ENCODE measurements at places on chromosomes 3 and 15.
A peak's percentile ranks its signal among the peaks of the same experiment; 100 is the strongest.

DNA sequence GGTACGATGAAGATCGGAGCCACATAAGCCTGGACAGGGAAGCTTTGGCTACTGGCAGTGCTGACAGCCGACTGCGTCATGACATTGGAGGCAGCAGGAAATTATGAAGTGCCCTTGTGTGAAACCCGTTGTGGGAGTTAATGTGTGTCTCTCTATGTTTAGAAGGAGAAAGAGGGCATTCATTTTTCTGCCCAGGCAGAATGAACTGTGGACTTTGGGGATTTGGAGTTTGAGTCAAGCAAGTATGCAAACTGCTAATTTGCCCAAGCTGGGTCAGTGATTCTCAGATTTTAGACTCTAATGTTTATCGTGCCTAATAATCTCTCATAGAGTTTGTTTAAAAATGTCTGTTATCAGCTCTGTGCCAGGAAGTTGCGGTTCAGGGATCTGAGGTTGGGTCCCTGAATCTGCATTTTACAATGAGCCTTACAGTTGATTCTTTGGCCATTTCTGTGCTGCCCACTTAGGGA lies 5.6 kb downstream of the CTXND1 start:
- DNase-seq = no peak

DNA sequence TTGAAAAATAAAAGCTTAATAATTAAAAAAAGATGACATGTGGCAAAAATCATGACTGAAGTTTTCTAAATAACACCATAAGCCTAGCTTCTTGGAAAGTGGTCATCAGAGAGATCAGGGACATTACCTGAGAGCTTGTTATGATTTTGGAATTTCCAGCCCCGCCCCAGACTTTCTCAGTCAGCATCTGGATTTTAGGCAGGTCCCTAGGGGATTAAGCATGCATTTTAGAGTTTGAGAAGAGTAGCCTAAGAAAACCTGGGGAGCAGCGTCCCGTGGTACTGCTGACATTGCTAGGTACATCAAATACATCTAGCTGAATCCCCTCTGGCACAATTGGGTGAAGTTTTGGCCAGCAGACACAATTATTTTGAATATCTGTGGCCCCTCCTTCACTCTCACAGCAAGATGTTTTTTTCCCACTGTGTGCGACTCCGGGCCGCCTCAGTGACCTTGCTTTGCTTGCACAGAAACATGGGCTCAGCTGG lies 58.7 kb upstream of the MEF2A start:
- DNase-seq = no peak

DNA sequence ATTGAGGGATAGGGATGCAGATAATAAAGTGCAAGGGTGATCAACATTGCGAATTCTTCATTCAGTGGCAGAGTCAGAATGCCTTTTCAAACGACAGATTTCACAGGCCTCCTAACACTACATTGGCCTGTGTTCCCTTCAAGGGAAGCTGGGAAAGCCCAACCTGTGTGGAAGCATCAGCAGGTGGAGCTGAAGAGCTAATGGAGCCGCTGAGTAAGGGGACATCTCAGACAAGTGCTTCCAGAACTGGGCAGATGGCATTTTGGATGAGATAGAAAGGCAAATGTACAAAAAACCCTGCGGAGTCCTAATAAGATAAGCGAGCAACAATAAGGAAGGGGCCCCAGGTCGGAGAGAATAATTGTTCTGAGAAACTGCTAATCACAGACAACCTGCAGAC lies 8.5 kb upstream of the SLC24A5 start:
- DNase-seq = no peak

DNA sequence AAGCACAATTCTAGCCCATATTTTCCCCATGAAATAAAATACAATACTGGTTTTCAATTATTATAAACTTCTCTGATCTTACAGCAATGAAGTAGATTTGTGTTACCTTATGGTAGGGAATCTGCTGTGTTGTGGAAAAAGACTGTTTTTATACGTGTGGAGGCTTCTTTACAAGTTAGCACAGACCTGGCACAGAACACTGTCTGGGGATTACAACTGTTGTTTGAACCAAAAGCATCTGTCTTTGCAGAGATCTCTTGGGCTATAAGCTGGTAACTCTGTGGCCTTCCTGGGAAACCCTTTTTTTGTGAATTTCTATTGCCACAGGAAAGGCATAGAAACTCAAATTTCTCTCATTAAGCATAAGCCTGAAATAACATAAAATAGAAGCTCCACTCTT lies 581.9 kb downstream of the TUSC7 start:
- DNase-seq = no peak

DNA sequence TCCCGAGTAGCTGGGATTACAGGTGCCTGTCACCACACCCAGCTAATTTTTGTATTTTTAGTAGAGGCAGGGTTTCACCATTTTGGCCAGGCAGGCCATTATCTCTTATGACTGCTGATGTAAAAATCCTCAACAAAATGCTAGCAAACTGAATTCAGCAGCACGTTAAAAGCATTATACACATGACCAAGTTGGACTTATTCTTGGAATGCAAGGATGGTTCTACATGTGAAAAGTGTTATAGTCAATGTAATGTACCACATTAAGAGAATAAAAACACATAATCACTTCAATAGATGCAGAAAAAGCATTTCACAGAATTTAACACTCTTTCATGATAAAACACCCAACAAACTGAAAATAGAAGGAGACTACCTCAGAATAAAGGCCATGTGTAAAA lies 20.2 kb downstream of the RNF13 start:
- no peak for DNase-seq

DNA sequence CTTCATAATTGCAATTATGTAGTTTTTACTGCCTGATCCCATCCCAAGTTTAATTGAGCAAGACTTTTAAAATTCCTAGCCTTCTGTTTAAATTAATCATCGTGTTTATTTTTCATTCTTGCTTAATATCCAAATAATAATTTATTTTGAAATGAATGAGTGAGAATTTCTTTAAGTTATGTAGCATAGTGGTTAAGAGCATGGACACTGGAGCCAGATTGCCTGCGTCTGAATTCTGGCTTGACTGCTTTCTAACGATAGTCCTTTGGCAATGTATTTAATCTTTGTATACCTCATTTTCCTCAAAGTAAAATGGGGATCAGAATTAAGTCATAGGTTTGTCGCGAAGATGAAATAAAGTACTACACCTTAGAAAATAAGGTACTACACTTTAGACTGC lies 71.4 kb downstream of the LRRC49 start:
- DNase-seq = no peak

- no peak for DNase-seq
Measured at GRCh38 chr15:60593170-60593478, 114.2 kb upstream of the ICE2 start.

GRCh38 chr3:10551821-10552630 lies 46.6 kb upstream of the ATP2B2 start:
- peak; percentile 91 for DNase-seq

GRCh38 chr3:183554377-183554776 lies 1.1 kb downstream of the KLHL6 start:
- DNase-seq = no peak

DNA sequence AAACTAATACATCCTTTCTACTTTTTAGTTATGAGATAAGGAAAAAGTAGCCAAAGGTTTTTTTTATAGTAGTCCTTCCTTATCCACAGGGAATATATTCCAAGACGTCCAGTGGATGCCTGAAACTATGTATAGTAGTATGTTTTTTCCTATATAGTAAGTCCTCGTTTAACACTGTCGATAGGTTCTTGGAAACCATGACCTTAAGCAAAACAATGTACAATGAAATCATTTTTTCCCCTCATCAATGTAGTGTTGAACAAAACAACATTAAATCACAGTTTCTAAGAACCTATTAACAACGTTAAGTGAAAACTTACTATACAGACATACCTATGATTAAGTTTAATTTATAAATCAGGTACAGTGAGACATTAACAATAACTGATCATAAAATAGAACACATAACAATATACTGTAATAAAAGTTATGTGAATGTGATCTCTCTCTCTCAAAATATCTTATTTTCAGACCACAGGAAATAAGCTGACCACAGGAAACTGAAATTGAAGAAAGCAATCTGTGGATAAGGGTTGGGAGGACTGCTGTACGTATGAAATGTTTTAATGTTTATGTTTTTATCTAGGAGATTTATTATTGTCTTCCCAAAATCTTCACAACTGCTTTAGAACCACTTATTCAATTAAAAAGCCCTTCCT lies 20.6 kb downstream of the COPS2 start:
- no peak for DNase-seq

GRCh38 chr3:184503647-184504046 lies 57.9 kb upstream of the EPHB3 start:
- DNase-seq = no peak

DNA sequence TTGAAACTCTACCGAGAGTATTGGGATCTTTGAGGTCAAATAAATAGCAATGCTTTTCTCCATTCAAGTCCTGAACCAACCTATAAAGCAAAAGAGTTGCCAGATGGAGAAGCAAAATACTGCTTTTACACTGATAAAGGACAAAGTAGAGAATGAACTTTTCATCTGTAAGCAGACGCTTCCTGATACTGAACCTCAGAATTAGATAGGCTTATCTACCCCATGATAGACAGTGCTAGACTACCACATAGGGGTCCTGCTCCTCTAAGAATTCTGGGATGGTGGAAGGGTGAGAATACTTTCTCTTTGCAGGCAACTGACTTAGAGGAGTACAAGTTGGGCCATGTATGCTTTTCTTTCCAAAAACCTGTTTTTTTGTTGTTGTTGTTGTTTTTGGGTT lies 9.5 kb downstream of the SAXO2 start:
- no peak for DNase-seq

- no peak for DNase-seq
Measured at GRCh38 chr3:146491303-146491702, 21.9 kb upstream of the PLSCR2 start.

DNA sequence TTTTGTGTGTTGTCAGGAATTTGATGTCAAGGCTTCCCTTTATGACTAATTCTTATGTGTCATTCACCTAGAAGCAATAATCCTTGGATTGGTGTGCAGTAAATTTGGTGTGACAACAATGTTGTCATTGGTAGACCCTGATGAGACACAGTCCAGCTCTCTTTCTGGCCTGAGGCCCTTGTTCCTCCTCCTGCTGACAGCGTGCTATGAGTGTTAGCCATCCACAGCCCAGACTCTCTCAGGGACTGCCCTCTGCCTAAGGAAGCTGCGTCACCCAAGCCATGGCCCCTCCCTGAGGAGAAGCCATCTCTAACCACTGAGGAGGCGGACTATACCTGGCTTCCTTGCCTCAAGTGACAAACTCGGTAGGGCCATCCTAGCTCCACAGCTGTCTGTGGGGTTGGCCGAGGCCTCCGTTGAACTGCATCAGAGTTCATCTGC lies 13.3 kb upstream of the TM4SF1 start:
- DNase-seq = no peak

- DNase-seq = no peak
Measured at GRCh38 chr3:733313-733712, 359.5 kb upstream of the CNTN6 start.

DNA sequence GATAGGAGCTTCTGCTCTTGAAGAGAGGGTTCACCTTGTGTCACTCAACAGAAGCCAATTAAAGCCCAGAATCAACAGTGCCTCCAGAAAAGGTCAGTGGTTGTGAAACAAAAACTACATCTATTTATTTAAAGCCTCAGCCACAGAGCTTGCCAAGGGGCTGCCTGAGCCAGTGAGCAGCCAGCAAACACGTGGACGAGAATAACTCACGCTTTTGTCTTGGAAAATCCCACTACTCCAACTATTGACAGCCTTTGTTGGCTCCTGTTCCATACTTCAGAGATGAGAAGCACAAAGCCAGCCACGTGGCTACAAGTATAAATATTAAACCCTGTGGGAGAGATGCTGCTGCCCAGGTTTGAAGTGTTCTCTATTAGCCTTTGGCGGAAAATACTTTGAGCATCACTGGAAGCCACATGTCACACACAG lies 10.3 kb downstream of the GPR156 start:
- DNase-seq = no peak

DNA sequence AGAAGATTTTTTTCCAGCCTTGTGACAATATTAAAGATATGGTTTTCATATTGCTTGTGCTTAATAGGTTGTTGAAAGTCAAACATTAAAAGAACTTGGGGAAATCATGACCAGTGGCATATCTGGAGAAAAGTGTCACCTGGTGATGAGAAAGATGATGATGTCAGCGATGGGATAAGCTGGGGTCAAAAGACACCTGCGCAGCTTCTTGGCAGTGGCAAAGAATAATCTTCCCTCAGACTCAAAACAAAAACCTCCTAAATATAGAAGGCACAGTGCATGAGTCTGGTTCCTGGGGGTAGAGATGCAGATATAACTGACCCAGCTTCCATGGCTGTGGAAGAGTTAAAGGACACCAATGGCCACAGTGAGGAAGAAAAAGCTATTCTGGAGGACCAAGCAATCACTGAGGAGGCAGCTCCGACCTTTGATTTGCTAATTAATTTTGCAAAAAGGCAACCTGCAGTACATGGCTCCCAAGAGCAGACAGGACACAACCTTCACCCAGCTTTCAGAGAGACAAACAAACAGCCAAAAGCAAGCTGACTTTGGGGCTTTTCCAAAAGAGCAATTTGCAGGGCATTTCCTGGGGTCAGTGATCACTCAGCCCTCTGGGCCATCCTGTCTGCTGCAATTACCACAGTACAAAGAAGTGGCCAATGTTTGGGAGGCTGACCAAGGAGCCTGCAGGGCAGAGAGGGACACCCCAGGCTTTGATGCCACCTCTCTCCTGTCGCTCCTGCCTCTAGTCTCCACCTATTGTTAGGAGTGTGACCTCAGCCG lies 17.6 kb upstream of the SEMA5B start:
- no peak for DNase-seq

DNA sequence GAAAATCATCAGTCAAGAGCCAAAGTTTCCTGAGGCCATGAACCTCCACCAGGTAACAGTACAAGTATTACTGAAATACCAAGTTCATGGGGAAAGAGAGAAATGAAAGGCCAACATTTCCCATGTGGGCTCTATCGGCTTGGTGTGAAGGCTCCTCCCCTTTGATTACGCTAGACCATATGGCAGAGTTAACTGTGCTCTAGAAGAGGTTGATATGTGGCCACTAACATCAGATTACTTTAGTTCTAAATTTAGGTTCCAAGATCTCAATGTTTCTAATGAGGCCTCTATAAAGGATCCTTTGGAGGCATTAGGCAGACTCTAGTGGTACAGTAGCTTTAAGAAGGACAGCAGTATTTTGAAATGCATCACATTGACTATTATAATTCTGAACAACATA lies 127.1 kb downstream of the SEMA6D start:
- no peak for DNase-seq

- no peak for DNase-seq
Measured at GRCh38 chr3:50390508-50391224, 31.3 kb upstream of the TMEM115 start.

DNA sequence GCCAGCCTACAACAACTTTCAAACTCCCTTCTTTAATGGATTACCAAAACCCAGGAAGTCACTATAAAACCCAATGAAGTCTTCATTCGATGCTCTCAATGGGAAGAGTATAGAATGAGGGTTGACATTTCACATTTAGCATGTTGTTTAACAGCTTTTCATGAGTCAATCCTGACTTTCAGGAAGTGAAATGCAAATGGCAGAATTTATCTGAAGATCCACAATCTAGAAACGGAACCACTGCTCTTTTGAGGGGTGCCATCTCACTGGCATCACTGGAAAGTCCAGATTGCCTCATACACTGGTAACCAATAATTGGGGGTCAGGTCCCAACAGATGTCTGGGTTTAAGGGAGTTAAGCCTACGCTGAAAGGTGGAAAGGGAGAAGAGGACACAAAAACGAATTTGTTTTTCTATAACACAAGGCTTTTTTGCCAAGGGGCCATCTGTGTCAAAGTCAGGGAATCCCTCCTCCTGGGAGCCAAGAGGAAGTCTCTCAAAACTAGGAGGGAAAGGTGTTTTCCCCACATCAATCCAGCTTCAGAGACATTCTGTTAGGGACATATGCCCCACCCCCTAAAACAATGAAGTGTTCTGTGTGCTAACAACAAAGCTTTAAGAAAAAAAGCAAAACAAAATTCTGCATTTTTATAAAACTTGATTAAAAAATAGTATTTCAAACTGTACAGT lies 12.0 kb upstream of the ATP1B3 start:
- no peak for DNase-seq

Data from stimulated activated naive CD8-positive, alpha-beta T cell treated with anti-CD3 and anti-CD28 coated beads, Interleukin-15, Interleukin-2, amounts not matched to agents 100 U/mL and 50 U/mL, for 24 hours (primary cell).